Activated CD4-positive, alpha-beta T cell treated with anti-CD3 and anti-CD28 coated beads for 48 hours (primary cell): ENCODE measurements at places on chromosomes 11 and 22.

DNA sequence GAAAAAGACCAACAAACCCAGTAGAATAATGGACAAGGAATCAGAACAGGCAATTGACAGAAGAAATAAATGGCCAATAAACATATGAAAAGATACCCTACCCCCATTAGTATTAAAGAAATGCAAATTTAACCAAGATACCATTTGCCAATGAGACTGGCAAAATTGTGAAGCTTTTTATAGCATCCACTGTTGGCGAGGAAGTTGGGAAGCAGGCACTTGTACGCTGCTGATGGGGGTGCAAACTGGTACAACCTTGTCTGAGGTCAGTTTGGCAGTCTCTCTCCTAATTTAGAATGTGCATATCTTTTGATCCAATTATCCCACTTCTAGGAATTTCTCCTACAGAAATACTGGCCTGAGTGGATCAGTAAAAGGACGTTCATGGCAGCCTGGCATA is 8.6 kb upstream of the NRXN2 start:
- DNase-seq: no peak

DNA sequence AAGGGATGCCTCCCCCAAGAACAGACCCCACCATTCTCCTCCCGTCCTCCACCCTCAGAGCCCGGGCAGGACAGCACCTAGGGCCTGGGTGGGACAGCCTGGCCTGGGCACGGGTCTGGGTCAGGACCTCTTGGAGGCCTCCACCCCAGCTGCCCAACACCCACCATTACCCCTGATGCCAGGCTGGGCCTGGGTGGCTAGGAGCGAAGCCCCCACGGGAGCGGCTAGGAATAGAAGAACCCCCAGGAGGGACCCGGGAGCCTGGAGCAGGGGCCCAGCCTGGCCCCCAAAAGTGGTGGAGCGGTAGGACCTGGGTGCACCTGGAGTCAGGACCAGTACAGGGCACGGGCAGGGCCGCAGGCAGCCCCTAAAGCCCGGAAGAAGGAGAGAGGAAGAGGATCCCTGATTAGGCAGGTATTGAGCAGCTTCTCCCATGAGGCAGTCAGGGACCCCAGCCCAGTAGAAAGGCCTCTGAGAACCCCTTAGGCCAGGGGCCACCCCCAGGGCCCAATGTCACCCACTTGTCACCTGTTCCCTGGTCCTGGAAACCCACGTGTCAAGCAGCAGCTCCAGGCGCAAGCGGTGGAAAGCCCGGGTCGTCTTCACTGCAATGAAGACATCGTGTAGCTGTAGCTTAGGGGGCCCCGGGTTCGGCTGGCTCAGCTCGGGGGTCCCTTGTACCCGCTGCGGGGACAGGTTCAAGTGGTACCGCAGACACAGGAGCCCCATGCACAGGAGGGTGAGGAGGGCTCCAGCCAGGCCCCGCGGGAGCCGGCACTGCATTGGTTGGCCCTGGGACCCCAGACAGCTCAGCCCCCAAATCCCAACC is 575 bp downstream of the MFNG start:
- DNase-seq: peak; percentile 41

DNA sequence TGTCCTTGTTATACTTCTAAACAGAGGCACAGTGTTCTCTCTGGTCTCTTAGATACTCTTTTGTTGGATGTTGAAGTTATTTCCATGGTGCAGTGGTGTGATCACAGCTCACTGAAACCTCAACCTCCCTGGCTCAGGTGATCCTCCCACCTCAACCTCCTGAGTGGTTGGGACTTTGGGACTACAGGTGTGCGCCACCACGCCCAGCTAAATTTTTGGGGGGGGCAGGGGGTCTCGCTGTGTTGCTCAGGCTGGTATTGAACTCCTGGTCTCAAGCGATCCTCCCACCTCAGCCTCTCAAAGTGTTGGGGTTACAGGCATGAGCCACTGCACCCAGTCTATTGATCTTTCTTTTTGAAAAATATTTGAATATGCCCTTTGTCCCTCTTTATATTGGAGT is 14.9 kb downstream of the ZNF74 start:
- DNase-seq: no peak

DNA sequence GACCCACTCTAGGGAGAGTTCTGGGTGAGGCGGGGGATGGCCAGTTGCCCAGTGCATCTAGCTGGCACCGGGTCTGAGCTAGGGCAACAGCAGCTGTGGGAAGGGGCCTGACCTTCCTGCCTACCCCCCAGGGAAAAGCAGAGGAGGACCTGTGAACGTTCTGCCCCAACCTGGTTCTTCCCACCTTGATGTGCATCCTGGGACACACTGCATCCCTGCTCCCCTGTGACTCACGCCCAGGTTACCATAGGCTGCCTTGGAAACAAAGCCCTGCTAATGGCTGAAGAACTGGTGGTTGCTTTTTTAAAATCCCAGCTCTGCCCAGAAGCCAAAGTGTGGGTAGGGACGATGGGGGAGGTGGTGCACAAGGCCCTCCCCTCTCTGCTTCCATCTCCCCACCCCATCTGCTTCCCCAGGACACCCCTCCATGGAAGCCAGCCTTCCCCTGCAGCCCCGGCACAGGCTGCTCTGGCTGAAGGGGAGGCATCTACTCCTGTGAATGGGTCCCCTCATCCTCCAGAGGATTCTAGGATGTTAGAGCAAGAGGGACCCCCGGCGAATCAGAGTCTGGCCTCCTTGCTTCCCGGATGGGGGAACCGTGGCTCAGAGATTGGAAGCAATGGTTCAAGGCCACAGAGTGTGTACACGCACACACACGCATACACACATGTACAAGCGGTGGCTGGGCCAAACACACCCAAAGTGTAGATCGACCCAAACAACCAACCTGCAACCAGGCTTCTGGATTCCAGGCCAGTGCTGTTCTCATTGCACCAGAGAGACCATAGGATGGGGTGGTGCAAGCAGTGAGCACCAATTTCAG is 7.6 kb upstream of the C11orf96 start:
- no peak for DNase-seq
